Stimulated activated CD8-positive, alpha-beta memory T cell treated with anti-CD3 and anti-CD28 coated beads, Interleukin-4, amount 100 ng/mL, for 1 hour (primary cell): ENCODE measurements at places on chromosomes 12 and 14.

DNA sequence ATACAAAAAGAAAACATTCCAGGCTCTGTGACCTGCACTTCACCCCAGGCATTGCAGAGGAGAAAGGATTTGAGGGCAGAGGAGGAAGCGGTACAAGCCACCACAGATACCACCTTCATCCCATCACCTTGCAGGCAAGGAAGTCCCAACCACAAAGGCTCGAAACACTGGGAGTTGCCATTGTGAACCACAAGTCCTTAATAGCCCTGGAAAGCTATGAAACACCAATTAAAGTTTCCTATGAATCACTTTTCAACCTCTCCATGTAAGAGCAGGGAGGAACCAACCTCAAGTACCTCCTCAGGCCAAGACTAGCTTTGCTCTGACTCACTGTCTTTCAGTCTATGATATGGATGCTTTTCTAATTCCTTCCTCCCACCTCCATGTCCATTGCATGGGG lies 27.0 kb downstream of the MAP3K9 start:
- DNase-seq, result no peak

DNA sequence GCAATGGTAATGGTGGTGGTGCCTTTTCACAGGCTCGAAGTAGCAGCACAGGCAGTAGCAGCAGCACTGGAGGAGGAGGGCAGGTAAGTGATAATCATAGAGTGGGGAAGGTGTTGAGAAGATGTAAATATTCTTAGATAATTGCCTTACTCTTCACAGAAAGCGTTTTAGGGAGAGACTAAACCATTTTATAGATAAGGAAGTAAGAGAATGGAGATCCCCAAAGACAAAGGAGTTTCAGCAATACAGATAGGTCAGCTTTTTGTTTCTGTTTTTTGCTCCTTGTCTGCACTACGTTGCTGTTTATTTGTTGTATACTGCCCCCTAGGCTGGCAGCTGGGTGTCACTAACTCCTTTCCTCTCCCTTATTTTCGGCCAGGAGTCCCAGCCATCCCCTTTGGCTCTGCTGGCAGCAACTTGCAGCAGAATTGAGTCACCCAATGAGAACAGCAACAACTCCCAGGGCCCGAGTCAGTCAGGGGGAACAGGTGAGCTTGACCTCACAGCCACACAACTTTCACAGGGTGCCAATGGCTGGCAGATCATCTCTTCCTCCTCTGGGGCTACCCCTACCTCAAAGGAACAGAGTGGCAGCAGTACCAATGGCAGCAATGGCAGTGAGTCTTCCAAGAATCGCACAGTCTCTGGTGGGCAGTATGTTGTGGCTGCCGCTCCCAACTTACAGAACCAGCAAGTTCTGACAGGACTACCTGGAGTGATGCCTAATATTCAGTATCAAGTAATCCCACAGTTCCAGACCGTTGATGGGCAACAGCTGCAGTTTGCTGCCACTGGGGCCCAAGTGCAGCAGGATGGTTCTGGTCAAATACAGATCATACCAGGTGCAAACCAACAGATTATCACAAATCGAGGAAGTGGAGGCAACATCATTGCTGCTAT lies 2.0 kb downstream of the SP1 start:
- DNase-seq, result no peak

GRCh38 chr12:112261559-112261958 lies 120.7 kb downstream of the HECTD4 start:
- no peak for DNase-seq

GRCh38 chr12:56749359-56749758 lies 2.8 kb downstream of the PRIM1 start:
- DNase-seq, result no peak

DNA sequence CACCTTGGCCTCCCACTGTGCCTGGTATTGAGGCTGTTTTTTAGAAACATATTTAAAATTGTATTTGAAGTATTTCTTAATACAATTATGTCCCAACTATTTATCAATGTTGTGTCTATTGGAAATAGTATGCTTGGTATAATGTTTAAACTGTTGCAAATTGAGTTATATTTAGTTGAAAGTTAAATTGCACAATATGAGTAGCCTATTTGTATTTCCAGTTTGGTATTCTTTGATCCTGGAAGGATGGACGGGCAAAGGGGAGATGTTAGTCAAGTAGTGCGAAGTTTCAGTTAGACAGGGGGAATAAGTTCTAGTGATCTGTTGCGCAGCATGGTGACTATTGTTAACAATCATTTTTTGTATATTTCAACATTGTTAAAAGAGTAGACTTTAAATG lies 111.5 kb downstream of the NUBPL start:
- no peak for DNase-seq
